NCI-H1694 (cell line): ENCODE measurements at places on chromosomes 4 and X.

DNA sequence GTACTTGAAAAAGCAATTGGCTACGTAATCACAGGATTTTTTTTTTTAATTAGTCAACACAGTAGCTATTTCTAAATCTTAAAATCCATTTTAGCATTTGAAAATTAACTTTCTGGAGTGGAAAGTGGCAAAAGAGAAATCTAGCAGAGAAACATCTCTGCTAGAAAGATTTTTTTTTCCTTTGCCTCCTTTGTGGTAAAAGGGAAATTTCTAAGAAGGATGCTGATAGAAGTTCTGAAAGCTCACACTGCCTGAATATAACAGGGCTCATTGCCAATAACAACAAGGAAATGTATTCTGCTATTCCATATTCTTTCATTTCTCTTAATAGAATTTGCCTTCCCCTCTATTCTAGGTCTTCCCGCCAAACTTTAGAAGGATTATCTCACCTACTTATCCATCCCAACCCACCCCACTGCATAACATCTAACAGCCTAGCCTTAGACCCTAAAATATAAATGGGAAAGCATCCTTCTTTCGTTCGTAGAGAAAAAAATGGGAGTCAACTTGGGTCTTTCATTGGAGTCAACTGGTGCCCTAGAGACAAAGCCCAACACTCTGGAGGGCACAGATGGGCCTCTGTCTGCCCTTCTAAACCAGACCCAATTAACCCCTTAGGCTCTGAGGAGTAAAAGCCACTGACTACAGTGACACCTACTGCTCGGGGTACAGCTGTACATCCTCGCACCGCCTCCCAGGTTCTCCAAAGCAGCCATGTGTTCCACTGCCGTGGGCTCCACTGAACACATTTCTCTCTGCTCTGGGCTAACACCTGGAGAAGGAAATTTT is 103.9 kb downstream of the MAML3 start:
- DNase-seq = peak; percentile 94

GRCh38 chr4:15931451-15932210 is 6.9 kb downstream of the FGFBP1 start:
- no peak for DNase-seq

- no peak for DNase-seq
Observed at GRCh38 chrX:17964871-17965270, 103.8 kb upstream of the RAI2 start.

DNA sequence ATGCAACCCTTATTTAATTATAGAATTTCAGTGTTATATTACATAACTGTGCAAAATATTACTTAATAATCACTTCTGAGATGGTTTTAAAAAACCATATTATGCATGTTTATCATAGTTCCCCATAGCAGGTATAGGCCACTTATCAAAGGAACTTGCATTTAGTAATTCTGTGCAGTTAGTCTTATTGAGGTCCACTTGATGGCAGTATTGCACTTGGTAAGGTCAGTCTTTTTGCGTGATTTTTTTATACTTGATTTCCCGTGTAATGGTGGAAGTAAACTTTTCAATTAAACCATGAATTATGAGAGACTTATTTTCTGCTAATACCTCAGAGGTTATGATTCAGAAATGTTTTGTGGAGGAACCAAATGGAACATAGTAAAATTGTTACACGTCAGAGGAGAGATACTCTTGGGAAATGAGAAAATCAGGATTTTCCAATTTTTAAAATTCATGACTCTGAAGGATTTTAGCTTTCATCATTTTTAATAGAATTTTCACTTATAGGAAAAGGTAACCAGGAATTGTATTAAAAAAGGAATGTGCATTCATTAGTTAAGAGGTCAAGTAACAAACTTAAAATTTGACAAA is 230.0 kb downstream of the CCSER1 start:
- DNase-seq = peak; percentile 34

DNA sequence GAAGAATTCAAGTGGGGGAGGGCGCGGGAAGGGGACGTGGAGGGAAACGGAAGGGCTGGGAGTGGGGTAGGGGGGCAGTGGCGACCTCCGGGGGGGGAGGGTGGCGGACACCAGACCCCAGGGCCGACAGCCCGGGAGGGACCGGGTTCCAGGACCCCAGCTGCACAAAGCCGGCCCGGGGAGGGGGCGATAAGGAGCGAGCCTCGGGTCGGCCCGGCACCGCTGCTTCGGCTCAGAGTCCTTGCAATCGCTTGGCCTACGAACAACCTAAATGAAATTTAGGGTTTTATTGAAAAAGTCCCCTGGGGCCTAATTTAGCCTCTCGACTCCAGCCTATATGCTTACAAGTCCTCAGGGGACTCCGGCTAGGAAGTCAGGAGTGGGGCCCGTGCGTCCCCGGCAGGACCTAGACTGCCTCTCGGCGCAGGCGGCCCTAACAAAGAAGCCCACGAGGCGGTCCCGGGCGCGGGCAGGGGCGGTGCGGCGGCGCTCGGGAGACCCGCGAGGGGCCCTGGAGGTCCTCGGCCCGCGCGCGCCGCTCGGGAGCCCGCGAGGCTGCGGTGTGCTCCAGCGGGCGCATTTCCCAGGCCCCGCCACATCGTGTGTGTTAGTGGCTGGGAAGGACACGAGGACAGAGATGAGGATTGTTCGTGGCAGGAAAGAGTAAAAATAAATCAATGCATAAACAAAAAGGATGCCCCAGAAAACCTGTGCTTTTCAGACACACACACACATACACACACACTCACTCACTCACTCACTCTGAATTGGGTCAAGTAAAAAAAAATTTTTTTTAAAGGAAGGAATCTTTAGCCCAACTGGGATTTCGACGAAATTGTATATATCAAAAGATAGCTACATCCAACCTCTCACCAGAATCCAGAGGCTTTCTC is 70.0 kb downstream of the MGST2 start:
- DNase-seq = no peak

DNA sequence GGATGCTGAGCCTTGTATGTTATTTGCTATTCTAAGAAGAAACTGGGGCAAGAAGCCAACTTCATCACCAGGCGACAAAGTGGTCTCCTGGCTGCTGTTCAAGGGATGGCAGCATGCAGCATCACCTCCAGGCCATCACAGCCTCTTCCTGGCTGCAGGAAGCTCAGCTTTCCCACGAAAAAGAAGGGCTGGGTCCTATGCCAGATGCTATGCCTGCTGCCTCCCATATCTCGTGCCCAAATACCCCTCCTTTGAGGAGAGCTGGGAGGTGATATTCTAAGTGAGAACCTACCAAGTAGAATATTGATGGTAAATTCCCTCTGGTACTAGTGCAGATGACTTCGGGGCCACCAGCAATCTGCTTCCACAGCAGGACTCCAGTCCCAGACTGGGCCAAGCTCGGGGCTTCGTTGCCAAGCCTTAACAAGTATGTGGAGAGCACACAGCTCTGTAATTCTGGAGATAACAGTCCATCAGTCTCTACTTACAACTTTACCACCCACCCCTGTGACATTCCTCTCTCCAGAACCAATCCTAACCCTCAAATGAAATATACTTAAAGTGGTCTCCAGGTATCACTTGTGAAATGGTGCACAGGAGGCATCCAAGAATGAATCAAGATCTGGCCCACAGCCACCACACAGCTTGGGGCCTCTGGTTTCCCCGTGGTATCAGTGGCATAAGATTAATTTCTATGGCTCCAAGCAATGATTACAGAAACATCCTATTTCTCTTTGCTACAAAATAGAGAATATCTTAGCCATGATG is 149.3 kb downstream of the PALLD start:
- DNase-seq = peak; percentile 87

GRCh38 chr4:7978489-7978888 is 38.8 kb upstream of the AFAP1 start:
- DNase-seq = no peak

GRCh38 chr4:122163767-122164166 is 11.6 kb downstream of the BLTP1 start:
- DNase-seq = no peak

GRCh38 chr4:147987252-147987651 is 255.4 kb downstream of the ARHGAP10 start:
- DNase-seq = no peak

GRCh38 chr4:151653548-151653918 is 107.3 kb downstream of the GATB start:
- DNase-seq = no peak

- DNase-seq = no peak
Observed at GRCh38 chr4:1992468-1993168, 16.2 kb downstream of the NELFA start.

DNA sequence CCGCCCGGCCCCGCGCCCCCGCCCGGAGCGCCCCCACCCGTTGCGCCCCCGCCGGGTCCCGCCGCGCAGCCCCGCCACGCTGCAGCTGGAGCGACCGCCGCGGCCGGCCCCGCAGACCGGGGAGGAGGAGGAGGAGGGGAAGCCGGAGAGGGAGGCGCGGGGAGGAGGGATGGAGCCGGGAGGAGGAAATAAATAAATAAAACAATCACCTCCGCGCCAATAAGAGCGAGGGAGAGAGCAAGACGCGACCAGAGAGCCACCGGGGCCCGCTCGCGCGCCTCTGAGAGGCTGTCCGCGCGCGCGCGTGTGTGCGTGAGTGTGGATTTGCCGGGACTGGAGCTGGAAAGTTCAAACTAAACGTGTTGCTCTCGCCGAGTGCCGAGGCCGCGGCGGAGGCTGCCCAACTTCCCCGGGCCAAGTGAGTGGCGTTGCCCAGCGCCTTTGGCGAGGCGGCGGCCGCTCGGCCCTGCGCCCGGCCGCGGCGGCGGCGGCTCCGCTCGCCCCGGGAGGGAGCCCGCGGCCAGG is 2184.4 kb upstream of the TENM3 start:
- no peak for DNase-seq

DNA sequence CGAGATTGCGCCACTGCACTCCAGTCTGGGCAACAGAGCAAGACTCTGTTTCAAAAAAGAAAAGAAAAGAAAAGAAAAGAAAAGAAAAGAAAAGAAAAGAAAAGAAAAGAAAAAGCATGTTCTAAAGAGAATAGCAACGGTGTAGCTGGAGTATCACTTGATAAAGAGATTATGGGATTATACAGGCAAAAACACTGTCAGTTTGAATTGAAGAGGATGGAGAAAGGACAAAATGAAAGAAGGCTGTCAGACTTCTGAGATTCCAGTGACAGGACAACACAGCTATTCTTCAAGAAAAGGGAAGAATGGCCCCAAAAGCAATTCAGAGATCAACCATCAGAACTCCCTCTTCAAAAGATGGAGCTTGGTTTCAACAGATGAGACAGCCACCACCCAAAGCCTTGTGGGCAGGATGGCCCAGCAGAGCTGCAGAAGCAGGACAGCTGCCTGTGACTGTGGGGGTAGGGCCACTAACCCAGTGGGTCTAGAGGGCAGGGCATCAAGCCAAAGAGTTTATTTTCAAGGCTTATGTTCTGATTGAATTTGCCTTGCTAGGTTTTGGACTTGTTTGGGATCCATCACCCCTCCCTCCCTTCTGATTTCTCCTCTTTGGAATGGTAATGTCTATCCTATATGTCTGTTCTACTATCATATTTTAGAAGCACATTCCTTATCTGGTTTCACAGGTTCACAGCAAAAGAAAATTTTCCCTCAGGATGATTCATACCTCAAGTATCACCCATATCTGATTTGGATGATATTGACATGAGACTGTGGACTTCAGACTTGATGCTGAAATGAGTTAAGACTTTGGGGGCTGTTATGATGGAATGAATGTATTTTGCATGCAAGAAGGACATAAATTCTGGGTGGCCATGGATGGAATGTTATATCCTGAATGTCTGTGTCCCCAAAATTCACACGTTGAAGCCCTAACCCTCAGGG is 17.5 kb downstream of the RFC1 start:
- DNase-seq = no peak

- DNase-seq = no peak
Observed at GRCh38 chr4:84497504-84498202, 1.4 kb downstream of the NKX6-1 start.

GRCh38 chrX:131675596-131676194 is 131.8 kb downstream of the OR13H1 start:
- peak; percentile 1 for DNase-seq

- DNase-seq = no peak
Observed at GRCh38 chr4:176499518-176499917, 179.8 kb downstream of the SPCS3 start.

DNA sequence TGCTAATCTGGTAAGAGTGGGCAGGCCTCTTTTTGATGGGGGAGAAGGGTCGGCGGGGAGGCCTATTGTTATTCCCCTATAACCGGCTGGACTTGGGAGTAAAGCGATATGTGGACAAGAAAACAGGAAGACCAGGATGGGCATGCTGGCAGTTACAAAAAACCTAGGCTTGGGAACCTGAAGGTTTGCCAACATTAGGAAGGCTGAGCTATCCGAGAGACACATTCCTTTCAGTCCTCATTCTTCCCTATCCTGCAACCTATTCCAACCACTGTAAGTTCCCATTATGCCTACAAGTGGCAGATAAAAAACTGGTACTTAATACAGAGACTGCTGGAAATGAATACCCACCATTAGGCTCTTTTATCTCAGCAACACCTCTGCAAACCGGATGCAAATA is 32.4 kb upstream of the CT47C1 start:
- no peak for DNase-seq

- DNase-seq = no peak
Observed at GRCh38 chr4:10664408-10664807, 20.2 kb downstream of the CLNK start.

DNA sequence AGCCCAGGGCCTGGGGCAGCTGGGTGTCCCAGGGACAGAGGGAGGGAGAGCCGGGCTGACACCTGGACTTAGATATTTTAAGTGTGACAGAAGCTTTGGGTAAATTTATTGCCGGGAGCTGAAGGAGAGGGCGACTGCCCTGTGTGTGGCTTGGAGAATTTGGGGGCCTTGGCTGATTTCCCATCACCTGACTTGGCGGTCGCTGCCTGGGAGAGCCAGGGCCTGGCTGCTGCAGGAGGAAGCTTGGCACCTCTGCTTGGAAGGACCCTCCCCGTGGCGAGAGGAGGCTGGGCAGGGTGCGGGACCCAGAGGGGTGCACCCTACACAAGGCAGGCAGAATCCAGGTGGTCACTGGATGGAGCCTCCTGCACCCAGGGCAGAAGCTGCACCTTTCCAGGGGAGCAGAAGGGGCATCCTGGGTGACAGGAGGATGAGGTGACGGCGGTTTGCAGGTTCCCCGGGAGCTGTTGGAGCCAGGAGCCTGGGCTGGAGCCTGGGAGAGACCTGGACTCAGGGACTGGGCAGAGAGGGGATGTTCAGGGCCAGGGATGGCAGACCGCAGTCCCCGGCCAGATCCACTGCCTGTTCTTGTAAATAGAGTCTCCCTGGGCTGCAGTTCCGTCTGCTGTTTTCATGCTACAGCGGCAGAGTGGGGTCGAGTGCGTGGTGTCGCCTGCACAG is 72.0 kb downstream of the RGS12 start:
- no peak for DNase-seq

- DNase-seq = no peak
Observed at GRCh38 chrX:97704881-97705280, 821.2 kb downstream of the RPA4 start.

DNA sequence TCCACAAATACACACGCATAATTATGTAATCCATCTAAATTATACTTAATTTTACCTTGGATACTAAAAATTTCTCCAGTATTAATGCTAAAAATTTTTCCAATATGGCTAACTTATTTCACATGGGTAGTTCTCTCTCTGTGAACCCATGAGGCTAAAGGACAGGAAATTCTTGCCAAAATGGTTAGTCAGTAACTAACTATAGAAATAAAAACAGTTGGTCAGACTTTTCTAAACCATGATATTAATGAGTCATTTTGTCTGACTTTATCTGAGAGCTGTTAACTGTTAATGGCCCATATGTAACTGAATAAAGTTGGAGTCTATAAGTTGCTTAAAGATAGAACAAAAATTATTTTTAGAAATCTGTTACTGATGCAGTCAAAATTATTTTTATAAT is 549.4 kb downstream of the TLL1 start:
- no peak for DNase-seq

GRCh38 chr4:138927072-138927471 is 88.5 kb upstream of the NOCT start:
- no peak for DNase-seq
